ENCODE measurements at places on chromosomes 11 and 22.

GRCh38 chr22:47107431-47107830 is 345.0 kb downstream of the TBC1D22A start:
- DNase-seq, result no peak

GRCh38 chr11:78318321-78319114 is 99.1 kb downstream of the GAB2 start:
- DNase-seq, result no peak

DNA sequence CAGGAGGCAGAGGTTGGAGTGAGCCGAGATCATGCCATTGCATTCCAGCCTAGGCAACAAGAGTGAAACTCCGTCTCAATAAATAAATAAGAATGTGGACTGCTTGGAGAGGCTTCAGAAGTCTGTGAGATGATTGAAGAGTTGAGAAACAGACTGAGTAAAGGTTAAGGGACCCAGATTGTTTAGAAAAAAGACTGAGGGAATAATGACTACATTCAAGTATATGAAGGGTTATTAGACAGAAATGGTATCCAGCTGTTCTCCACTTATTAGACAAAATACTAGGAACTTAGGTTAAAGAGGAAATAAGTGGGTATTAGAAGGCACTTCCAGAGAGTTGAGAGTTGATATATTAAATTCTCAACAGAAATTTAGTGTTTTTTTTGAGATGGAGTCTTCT is 10.5 kb upstream of the YAP1 start:
- no peak for DNase-seq

GRCh38 chr11:13140028-13140870 is 131.1 kb downstream of the RASSF10 start:
- no peak for DNase-seq

GRCh38 chr11:76167590-76167989 is 38.7 kb downstream of the WNT11 start:
- no peak for DNase-seq
